NCI-H510A treated with DMSO at 0.1 percent for 48 hours (cell line): ENCODE measurements at places on chromosomes 6 and 20.

- DNase-seq: no peak
Measured at GRCh38 chr6:152957796-152958195, 25.0 kb downstream of the FBXO5 start.

GRCh38 chr6:135819665-135820064 lies 31.8 kb upstream of the PDE7B start:
- no peak for DNase-seq

DNA sequence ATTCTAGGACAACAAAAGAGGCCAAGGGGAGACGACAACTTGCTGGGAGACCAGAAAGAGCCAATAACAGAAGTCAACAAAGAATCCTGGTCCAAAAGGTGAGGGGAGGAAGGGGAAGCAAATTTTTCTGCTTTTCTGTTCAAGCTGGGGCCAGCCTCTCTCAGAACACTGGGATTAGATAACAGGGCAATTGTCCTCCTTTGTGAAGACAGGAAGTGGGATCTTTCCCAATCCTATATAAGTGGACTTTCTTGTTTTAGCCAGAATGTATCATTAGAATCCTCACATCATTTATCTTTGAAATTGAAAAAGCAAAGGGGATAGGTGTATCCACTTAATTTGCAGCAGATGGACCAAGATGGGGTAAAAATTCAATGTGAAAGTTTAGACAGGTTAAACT lies 101.2 kb upstream of the COL21A1 start:
- peak; percentile 37 for DNase-seq

- no peak for DNase-seq
Measured at GRCh38 chr6:134605034-134605433, 287.1 kb upstream of the SGK1 start.

- DNase-seq: no peak
Measured at GRCh38 chr6:129059650-129060049, 176.7 kb downstream of the LAMA2 start.

DNA sequence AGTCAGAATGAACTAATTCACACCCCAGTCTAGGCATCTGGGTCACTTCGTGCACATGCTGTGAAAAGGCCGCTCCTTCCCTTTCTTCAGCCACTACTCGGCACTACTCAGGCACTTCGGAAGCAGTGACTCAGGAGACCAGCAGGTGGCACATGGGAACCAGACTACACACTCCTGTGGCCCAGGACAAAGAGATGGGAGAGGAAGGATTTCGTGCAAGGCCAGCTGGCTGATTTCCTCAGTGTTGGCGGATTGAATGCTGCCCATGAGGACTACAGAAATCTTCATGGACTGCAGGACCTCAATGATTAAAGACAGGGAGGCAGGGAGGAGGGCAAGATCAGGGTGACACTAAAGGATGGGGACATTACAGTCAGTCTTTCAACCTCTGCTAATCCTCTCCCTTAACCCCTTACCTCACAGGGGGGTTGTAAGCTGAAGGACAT lies 117.8 kb upstream of the SPACA1 start:
- DNase-seq: peak; percentile 85

DNA sequence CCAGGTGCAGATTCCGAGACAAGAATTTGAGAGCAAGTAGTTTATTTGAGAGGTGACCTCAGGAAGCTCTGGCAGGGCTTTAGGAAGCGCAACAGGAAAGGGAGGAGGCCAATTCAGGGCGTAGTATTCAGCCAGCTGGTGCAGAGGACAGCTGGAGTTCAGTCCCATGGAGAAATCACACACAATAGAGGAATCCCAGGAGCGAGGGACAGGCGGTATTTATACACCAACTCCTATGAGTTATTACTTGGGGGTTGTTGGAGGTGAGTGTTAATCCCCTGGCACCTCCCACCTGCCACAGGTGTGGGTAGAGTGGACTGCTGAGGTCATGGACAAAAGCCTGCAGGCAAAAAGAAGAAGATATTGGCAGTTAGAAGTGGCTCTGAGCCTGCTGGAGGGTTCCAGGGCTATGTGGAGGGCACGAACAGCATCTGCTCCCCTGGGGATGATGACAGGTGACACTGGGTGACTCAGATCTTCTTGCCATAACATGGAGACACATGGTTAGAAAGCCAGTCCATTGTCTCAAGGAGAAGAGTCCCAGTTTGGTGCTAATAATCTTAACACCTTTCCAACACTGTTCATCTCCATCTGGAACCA lies 13.9 kb upstream of the SULF2 start:
- DNase-seq: no peak

- no peak for DNase-seq
Measured at GRCh38 chr6:142458836-142459235, 157.0 kb downstream of the ADGRG6 start.

DNA sequence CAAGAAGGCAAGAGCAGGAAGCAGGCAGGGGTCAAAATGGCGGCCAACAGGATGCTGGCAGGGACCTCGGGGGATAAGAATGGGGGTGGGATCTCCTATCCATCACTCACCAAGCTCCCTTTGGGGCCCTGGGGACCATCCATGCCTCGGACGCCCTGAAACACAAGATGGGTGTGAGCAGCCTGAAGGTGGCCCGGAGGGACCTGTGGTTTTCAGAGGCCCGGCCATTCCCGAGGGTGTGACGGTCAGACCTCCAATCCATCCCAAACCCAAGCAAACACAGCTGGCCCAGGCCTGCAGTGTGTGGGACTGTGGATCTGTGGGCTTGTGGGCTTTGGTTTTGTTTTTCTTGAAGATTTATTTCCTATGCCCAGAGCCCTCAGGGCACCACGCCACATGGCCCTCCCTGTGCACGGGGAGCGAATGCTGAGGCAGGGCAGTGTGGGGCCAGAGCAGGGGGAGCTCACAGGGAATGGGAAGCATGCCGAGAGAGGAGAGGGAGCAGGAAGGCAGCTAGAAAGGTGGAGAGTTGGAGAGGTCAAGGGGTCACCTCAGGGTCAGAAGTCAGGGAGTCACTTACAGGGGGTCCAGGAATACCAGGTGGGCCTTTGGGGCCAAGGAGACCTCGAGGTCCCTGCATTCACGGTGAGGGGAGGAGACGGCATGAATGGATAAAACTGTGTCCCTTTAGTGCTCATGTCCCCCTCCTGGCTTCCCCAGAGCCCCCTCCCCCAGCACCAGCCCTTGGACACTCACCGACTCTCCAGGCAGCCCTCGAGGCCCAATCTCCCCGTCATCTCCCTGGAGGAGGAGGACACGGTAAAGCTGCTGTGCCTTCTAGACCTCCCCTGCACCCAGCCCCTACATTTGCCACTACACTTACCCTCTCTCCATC lies 14.5 kb downstream of the COL11A2 start:
- no peak for DNase-seq

- no peak for DNase-seq
Measured at GRCh38 chr6:157867981-157868380, 44.9 kb downstream of the SNX9 start.

GRCh38 chr6:90121982-90122381 lies 174.7 kb downstream of the BACH2 start:
- no peak for DNase-seq

GRCh38 chr6:72813807-72814596 lies 192.1 kb downstream of the KCNQ5 start:
- DNase-seq: no peak

DNA sequence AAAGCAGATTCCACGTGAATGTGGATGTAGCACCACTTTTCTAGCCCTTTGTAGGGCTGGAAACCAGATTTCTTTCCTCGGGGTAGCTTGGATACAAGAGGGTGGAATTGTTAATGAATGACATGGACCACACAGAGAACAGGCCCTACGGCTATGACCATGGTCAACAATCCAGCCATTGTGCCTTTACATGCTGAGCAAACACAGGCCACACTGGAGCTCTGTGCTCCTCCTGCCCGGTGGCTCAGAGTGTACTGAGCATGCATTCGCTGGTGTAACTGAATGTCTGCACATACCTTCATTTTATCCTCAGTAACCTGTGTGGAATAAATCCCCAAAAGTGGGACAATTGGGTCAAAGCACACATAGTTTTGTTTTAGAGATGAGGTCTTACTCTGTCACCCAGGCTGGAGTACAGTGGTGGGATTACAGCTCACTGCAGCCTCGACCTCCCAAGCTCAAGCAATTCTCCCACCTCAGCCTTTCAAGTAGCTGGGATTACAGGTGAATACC lies 32.8 kb downstream of the LRP11 start:
- DNase-seq: no peak

- no peak for DNase-seq
Measured at GRCh38 chr6:108875161-108875555, 26.9 kb downstream of the ARMC2 start.

GRCh38 chr6:121497970-121498375 lies 62.5 kb downstream of the GJA1 start:
- DNase-seq: no peak

DNA sequence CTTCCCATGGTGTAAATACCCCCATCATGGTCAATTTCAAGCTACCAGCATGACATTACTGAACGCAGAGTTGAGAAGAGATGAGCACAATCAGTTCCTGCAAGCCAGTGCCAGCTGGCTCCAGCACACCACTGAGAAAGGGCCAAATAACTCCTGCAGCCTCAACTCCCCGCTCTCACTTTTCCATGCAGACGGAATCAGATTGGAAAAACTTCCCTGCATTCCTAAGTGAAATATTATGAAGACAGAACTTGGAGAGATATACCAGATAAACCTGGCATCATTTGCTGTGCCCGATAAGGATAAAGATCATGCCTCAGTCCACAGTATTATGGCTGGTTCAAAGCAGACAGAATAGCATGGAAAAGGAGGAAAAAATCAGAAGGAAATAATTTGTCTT lies 56.7 kb downstream of the FILIP1 start:
- DNase-seq: no peak

DNA sequence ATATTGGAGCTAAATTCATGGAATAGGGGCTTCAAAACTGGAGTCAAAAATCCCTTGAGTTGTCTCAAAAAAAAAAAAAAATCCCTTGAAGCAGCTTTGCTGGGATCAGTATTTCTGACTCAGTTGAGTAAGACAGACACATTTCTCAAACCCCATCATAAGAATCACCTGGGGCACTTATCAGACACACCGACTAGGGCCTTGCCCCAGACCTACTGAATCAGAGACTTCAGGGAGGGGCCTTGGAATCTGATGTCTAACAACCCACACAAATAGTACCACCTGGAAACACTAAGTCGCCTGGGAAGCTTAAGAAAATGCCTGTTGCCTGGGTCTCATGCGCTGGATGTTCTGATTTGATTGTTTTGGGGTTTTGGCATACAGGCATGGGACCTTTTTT lies 44.9 kb upstream of the RNF144B start:
- DNase-seq: no peak

DNA sequence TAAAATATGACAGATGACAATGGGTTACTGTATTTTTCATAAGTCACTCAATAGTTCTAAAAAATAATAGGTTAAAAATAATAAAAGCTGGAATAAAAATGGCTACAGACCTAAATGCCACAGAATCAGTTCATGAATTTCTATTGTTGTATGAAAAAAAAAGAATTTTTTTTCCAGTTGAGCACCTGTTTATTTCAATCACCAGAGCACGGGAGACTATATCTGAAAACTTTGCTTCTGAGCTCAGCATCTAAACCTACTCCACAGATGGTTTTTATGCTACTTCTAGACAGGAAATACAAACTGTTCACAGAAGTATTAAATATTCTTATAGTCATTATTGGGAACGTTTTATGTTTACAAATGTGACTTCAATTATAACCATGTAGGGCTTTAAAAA lies 50.4 kb downstream of the HMGN3 start:
- no peak for DNase-seq

GRCh38 chr6:53239526-53239925 lies 90.9 kb upstream of the GCM1 start:
- DNase-seq: no peak

GRCh38 chr6:118383924-118384323 lies 164.2 kb upstream of the PLN start:
- no peak for DNase-seq

DNA sequence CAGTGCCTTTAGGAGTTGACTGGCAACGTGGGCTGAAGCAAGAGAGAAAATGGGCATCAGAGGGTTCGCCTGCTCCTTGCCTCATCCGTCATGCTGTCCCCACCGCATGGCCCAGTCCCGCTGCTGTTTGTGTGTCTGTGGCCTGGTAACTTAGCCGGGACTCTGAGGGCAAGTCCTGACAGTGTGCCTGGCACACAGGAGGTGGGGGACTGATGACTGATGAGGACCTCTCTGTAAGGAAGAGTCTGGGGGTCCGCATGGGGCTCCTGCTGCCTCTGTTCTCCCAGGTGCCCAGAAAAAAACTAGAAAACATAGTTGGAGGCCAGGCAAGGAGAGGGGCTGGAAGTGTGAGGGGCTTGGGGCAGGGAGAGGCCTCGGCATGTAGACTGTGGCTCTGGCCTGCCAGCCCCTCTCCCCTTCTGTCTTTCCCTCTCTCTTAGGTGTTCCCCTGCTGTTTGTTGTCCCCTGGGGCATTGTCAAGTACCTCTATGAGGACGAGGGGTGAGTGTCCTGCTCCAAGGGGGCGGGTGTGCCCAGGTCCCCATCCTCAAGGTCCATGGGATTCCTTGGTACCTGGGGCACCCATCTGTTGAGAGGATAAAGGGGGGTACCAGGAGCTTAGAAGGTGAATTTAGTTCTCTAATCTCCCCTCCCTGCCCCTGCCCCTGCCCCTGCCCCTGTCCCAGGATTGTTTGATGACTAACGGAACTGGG lies 29.5 kb downstream of the GLP1R start:
- DNase-seq: no peak

DNA sequence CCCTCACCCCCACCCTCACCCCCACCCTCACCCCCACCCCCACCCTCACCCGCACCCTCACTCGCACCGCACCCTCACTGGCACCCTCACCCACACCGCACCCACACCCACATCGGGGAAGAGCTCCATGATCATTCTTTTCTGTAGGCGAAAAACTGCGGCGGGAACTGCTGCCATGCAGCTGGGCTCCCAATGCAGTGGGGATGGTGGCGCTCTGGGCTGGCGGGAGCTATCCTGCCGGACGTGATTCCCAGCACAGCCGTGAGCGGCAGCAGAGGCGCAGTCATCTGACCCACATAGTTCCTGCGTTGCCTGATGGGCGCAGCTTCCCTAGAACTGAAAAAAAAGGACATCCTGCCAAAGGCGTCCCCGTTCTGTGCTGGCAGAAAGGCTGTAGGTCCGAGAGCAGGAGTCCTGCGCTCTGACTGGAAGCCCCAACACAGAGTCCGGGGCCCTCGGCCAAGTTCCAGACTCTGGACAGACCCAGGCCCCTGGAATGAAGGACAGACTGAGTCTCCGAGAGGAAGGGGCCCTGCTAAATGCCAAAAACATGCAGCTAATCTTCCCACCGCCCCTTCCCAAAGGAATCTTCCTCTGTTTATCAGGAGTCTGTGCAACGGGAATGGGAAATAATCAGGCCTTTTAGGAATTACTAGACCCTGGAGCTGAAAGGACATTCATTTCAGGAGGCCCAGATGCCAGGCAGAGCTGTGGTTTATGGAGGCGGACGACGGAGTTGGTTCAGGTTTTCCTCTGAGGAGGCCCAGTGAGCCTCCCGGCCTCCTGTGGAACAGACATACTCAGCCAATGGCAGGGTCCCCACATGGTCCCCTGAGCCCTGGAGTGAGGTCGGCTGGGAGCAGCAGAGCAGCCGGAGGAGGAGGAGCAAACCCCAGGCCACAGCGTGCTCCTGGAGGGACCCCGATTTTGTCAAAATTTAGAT lies 14.1 kb upstream of the TCFL5 start:
- peak; percentile 87 for DNase-seq

DNA sequence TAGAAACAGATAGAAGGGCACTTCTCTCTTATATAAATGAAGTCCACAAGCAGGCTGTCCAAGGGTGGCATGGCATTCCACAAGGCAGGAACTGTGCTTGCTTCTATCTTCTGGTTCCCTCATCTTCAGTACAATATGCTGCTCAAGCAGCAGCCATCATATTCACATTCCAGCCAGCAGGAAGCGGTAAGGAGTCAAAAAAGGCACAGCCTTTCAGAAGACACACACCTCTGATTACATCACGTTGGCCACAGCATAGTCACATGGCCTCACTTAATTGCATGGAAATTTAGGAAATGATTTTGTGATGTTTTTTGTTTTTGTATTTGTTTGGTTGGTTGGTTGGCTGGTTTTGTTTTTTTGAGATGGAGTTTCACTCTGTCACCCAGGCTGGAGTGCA lies 19.0 kb downstream of the REM1 start:
- DNase-seq: no peak
